ENCODE measurements at places on chromosomes 4 and X. TPM values are rescaled to one million over a fixed set of nuclear protein-coding genes. Genes with fewer than 3 reads are reported as not detected.
A peak's percentile ranks its signal among the peaks of the same experiment; 100 is the strongest.

DNA sequence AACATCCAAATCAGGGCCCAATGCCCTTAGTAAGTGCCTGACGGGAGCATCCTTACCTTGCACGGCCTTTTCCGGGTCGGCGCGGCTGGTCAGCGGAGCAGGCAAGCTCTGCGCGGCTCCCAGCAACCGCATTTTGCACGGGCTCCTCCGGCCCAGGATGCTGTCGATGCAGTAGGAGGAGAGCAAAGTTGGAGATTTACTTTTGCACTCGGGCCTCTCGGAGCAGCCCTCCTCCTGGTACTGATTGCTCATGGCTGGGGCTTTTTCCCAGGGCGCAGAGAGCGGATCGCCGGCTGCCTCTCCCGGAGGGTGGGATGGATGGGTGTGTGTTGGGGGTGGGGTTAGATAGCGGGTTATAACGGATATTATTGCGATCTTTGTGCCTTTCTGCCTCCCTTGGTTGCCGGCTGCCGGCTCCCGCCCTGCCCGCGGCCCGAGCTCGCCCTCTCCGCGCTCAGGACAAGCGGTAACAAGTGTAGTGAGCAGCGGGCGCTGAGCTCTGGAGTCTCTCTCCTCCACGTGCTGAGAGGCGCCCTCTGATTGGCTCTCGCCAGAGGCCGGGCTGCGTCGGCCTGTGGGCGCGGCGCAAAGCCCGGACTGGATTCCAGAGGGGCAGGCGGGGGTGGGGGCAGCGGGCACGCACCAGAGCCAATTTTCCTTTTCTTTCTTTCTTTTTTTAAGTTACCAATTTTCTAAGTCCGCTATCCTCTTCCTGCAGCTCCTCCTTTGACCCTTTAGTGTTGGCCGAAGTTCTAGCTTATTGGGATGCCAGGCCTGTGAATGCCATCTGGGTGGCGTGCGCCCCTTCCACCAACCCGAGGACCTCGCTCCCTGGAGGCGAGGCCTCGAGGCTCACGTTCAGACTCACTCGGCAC, at the start of gene ARX:
Gene ARX, minus strand, starts transcription at position 480 of the 875 bp plus-strand sequence. Its CDS starts 228 bp downstream, at position 252.
- DNase-seq = peak; percentile 73

GRCh38 chrX:21056622-21057021, 317.6 kb upstream of the CNKSR2 start:
- DNase-seq = no peak

- DNase-seq = no peak
These were observed 646.7 kb downstream of the TLL1 start for GRCh38 chr4:166519774-166520173.

DNA sequence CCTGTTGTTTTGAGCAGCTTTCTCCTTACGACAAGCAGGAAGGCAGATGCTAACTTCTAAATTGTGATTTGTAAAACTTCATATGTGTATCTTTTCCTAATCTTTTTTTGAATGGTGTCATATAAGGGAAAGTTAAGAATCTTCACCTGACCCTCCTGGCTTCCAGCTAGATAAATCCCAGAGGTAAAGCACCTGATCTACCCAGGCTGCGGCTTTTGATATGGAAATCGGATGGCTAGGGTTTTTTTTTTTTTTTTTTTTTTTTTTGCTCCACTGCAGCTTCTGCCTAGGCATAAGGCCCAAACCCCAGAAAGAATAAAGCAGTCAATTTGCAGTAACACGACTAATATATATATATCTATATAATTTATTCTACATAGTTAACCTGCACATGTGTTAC, 10.0 kb downstream of the MAB21L2 start:
- no peak for DNase-seq

GRCh38 chrX:150148749-150149672, 210.7 kb upstream of the EOLA2 start:
- no peak for DNase-seq

Gene GIMD1
- not detected for polyA plus RNA-seq
